Adrenal gland (tissue), 19 donors: ENCODE measurements at places on chromosomes 6 and 20. TPM values are rescaled to one million over a fixed set of nuclear protein-coding genes. Genes with fewer than 3 reads are reported as not detected.

Gene MYMX
- polyA plus RNA-seq, result 0.94 TPM

- DNase-seq, result peak; percentile 38
Observed at GRCh38 chr6:129607581-129608186, 102.3 kb downstream of the ARHGAP18 start.

GRCh38 chr6:150004101-150004782 lies 21.1 kb downstream of the RAET1L start:
- DNase-seq, result no peak

DNA sequence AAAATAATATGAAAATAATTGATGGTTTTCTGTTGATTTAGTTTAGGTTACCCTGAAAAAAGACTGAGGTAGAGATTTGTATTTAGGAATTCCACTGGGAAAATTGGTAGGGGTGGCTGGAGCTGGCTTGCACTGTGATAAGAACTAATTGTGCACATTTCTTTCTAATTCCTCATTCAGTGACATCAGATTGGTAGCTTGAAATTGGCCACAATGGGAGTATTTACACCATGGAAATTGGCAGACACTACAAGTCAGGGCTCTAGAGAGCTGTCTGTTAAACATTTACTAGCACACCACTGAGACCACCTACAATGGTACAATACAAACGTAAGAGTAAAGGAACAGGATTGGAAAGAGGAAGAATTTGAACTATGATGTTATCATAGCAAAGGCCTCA lies 52.0 kb upstream of the ISM1 start:
- DNase-seq, result no peak

- no peak for DNase-seq
Observed at GRCh38 chr20:33054381-33054780, 678 bp downstream of the BPIFB3 start.

GRCh38 chr6:158468666-158469065 lies 91.2 kb upstream of the TMEM181 start:
- DNase-seq, result no peak
